ENCODE measurements at places on chromosomes 6 and 20.

- DNase-seq, result no peak
These were observed 12.0 kb downstream of the STMN3 start for GRCh38 chr20:63641146-63641791.

DNA sequence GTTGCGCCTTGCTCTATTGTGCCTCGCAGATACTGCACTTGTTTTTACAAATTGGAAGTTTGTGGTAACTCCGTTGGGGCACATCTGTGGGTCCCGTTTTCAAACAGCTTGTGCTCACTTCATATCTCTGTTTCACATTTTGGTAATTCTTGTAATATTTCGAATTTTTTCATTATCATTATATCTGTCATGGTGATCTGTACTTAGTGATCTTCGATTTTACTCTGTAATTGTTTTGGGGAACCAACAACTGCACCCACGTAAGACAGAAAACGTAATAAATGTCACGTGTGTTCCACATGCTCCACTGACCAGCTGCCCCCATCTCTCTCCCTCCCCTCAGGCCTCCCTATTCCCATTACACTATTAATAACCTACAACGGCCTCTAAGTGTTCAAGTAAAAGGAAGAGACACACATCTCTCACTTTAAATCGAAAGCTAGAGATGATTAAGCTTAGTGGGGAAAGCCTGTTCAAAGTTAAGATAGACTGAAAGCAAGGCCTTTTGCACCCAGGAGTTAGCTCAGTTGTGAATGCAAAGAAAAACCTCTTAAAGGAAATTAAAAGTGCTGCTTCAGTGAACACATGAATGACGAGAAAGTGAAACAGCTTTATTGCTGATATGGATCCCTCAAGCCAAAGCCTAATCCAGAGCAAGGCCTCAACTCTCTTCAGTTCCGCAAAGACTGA, 26.9 kb downstream of the TTLL2 start:
- no peak for DNase-seq

GRCh38 chr6:82374516-82374915, 10.9 kb downstream of the TPBG start:
- no peak for DNase-seq

DNA sequence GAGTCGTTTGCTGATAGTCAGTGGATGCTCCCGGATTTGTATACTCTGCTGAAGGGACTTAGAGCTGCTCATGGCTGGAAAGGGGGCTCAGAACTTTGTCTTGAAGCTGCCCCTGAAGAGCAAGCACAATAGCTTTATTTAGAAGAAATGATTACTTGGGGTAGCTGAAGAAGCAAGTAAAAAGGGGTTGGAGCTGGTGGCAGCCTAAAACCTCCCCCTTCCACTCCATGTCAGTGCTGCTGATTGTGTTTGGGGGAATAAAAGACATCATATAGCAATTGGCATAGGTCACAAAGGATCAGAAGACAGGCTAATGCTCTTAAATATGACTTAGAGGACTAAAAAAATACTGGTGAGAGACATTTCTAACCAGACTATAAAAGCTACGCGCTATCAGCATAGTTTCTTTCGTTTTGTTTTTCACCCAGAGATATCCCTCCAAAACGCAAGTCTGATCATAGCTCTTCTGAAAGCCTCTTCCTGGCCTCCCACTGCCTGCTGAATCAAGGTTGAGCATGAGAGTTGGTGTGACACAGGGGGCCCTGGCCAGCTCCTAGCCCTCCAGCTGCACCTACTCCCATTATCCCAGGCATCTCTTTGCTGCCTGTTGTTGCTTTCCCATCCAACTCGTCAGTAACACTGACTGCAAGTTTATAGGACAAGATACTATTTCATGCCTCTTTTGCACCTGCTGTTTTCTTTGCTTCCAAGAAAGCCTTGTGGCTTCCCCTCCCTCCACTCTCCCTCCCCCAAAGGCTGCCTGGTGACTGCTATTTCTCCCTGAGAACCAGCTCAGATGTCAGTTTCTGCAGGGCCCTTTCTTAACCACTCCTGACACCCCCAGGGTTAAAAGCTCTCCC, 33.9 kb upstream of the SGK1 start:
- DNase-seq, result no peak

- no peak for DNase-seq
These were observed 52.1 kb upstream of the FBXO30 start for GRCh38 chr6:145866456-145867396.

DNA sequence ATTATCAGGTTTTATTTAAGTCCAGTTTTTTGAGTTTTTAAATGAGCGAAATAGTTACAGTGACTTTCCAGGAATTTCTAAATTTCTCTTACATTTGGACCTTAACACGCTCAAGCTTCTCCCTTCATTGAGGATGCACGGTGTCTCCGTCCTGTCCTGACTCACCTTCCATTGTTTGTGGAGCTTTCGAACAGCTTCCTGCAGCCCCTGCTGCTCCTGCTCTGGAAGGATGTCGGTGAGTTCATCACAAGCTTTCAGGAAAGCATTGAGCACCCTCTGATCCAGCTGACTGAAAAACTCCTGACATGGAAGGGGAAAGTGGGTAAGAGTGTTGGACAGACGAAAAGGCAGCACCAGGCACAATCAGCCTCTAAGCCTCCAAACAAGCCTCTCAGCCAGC, 183.7 kb downstream of the SYNE1 start:
- no peak for DNase-seq

GRCh38 chr6:119249319-119249718, 100.2 kb downstream of the MAN1A1 start:
- DNase-seq, result no peak

DNA sequence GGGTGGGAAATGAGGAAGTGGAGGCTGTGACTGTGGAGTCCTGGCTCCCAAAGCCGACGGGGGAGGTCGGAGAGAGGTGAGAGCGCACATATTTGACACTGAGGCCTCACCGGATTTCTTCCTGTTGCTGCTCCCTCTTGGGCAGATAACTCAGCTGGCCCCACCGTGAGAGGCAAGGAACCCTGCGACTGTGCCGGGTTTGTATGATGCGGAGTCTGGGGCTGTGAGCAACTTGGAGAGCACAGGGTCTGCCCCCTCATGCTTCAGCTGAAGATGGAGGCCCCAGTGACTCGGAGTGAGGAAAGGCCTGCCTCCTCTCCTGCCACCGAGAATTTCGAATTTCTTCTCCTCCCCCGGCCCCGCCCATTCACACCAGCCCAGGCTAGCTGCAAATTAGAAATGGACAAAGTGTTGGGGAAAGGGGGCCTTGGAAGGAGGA, 160.6 kb downstream of the GRM4 start:
- no peak for DNase-seq

DNA sequence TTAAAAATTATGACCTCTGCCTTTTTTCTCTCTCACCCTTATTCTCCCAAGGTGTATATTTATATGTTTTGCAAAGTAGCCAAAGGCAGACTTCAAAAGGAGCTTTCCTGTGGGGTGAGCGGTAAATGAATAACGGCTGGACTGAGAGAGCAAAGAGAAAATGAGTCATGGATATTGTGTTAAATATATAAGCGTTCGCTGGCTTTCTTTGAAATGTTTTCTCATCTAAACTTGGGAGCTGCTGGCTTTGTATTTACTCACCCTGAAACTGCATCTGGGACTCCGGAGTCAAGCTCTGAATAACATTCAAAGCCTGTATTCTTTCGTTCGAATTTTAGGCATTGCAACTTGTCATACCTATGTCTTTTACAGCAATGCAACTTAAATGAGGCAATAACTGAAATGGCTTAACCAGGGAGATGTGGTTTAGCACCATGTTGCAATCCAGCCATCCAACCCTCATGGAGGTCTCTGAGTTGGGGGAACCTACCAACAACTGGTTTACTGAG, 32.0 kb downstream of the ATXN1 start:
- DNase-seq, result no peak

GRCh38 chr6:139882234-139882633, 507.8 kb upstream of the CITED2 start:
- DNase-seq, result no peak

- DNase-seq, result no peak
These were observed 11.7 kb upstream of the SIRPG start for GRCh38 chr20:1669304-1669703.

GRCh38 chr6:119672725-119673124, 323.2 kb upstream of the MAN1A1 start:
- DNase-seq, result no peak

DNA sequence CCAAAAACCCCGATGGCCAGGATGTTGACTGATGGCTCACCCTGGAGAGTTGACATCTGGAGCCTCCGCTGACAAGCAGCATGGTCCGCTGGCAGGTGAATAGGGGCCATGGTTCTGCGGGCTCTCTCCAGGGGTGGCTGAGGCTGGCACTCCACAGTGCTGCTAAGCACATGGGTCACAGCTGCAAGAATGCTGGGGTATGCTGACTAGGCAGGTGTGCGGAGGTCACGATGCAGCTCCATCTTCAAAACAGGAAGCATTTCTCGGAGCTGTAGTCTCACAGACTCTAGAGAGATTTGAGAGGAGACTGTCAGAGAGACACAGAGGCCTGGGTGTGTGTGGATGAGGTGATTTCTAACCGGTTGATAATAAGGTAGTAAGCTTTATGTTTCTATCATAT, 341.6 kb downstream of the NRN1 start:
- DNase-seq, result peak; percentile 11

DNA sequence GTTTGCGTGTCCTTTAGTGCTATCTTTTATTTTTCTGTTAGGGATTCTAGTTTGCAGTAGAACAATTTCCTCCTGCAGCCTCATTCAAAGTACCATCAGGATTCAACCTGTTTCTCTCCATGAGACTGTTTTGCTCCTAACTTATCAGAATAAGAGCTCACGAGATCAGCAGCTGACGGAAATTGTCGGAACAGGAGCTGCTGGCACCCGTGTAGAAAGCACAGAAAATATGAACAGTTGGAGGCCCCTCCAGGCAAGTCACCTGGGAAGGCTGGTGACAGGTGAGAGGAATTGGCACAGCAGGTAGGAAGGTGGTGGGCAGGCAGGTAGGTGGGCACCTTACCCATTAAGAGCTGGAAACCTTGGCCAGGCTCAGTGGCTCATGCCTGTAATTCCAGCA, 368.6 kb downstream of the CDH26 start:
- DNase-seq, result no peak

Measured in activated naive CD4-positive, alpha-beta T cell (primary cell).